ENCODE measurements at places on chromosomes 12 and 14. TPM values are rescaled to one million over a fixed set of nuclear protein-coding genes. Genes with fewer than 3 reads are reported as not detected.
A peak's percentile ranks its signal among the peaks of the same experiment; 100 is the strongest.

- DNase-seq: no peak
Measured at GRCh38 chr12:60872850-60873713, 1277.3 kb downstream of the SLC16A7 start.

DNA sequence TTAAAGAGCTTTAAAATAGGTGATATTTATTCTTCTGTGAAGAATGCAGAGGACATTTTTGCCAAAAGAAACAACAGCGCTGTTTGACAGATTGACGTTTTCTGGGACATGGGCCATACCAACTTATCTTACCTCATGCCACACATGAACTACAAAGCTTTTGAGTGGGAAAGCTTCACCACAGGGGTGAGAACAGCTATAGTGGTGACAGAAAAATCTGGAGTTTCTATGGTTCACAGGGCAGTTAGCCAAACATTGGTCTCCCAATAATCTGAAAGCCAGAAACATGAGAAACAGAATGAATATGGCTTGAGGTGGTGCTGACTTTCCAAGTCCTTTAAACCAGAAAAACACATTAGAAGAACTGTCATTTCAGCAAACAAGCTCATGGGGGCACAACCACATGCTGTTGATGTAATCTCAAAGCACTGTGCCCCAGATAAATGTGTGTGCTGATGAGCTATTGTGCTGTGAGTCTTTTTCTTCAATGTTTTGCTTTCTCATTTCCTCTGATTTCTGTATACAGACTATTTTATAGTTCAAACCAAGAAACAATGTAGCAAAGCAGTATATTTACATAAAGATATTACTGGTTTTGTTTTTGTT lies 905.4 kb downstream of the SLC16A7 start:
- no peak for DNase-seq

DNA sequence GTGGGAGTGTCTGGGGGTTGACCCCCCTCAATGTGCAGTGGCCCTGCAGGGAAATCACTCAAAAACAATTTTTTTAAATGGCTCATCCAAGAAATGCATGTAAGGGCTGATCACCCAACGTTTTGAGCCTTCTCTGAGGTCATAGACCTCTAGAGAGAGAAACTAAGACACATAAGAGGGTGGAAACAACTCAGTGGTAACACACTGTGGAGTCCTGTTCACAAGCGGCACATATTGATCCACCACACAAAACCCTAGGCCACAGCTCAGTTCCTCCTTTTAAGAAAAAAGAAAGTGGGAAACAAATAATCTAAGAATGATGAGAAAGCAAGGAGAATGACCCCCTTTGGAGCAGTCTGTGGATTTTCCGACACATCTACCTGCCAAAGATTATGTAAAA lies 83.0 kb upstream of the METAP2 start:
- no peak for DNase-seq

- no peak for DNase-seq
Measured at GRCh38 chr14:59123531-59123930, 64.9 kb upstream of the DAAM1 start.

- DNase-seq: no peak
Measured at GRCh38 chr12:87612996-87613395, 416.2 kb downstream of the C12orf50 start.

GRCh38 chr12:2297658-2298057 lies 244.9 kb downstream of the CACNA1C start:
- no peak for DNase-seq

- no peak for DNase-seq
Measured at GRCh38 chr14:72907886-72908285, 14.0 kb upstream of the DPF3 start.

DNA sequence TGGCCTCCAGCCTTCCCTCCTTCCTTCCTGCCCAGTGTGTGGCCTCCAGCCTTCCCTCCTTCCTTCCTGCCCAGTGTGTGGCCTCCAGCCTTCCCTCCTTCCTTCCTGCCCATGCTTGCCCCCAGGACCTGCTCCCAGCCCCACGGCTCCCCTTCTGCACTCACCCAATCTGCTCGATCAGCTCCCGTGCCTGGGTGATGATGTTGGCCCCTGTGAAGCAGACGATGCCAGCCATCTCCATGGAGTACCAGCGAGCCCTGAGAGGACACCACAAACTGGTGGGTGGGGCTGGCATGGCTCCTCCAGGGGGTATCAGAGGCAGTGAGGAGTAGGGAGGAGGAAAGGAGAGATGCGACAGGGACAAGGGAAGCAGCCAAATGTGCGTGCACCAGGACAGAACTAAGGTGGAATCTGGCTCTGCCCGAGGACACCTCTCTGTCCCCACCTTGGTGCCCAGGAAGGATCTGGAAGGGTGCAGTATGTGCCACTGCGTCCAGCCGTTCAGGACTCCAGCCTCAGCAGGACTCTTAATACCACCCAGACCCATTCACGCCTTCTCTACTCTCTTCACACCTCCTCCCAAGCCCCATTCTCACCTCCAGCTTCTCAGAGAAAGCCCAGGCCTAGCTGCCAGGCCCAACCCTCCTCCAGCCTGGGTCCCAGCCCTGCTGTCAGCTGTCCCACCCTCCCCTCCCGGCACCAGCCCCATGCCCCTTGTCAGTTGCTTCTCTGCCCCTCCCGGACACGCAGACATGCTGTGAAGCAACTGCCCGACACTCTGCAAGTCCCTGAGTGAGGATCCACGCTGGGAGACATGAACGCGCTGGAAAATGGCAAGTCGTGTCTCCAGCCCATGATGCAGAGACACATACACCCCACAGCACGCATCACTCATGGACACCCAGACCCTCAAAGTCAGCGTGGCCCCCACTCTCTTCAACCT lies 22.7 kb downstream of the POLE start:
- DNase-seq: no peak

- no peak for DNase-seq
Measured at GRCh38 chr12:72828662-72829324, 556.6 kb downstream of the TRHDE start.

GRCh38 chr12:92062539-92063493 lies 82.8 kb downstream of the BTG1 start:
- no peak for DNase-seq

GRCh38 chr12:2804393-2805142 lies 7.9 kb upstream of the ITFG2 start:
- DNase-seq: peak; percentile 64

DNA sequence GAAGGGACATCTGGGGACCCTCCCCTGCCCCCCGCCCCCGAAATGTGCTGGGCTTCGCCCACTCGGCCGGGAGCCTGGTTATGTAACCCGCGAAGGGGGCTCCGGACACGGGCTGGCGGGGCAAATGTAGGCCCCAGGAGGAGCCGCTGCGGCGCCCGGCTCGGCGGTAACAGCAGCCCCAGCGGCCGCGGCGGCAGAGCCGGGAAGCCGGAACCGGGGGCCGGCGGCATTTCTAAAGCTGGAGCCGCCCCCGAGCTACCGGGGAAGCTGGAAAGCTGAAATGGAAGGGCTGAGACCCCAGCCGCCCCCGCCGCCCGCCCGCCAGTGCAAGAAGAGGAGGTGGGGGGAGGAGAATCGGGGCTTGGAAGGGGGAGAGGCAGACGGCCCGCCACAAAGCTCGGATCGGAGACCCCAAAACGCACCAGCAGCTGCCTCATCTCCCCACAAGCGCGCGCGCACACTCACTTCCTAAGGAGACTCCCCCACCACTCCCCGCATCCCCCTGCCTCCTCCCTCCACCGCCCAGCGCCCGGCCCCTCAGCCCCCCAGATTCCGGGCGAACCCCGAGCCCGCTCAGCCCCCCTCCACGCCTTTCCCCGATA lies 1.5 kb downstream of the KDM2B start:
- DNase-seq: no peak

GRCh38 chr12:40335991-40336390 lies 111.2 kb downstream of the LRRK2 start:
- DNase-seq: no peak

GRCh38 chr14:92651106-92651757 lies 97.2 kb downstream of the LGMN start:
- no peak for DNase-seq

DNA sequence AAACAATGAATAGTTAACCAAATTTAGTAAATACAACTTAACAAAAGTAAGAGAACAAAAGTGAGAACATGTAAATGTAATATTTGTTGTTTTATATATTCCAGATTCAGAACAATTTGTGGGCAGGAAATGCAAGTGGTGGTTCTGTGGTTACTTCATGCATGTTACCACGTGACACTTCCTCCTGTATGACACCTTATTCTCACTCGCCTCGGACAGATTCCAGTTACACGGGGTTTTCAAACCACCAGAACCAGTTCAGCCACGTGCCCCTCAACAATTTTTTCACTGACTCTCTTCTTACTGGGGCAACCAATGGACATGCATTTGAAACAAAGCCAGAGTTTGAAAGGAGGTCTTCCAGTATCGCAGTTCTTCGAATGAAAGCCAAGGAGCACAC lies 21.0 kb downstream of the ALX1 start:
- DNase-seq: no peak

- no peak for DNase-seq
Measured at GRCh38 chr14:102927878-102928411, 5.5 kb downstream of the AMN start.

DNA sequence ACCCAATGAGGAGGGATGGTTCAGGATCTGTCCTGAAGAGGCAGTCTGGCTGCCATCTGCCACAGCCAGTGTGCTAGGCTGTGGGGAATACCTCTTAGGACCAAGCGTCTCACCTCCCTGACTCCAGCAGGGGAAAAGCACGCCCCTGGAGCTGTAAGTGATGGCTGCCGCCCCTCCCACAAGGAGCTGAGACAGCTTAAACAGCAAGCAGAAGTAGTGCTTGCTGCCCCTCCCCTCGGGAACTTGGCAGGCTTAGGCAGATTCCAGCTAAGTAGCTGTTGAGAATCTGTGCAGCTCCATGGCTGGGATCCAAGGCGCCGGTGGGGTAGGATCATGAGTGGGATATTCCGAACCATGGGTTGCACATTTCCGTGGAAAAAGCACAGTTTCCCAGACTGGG lies 360.4 kb upstream of the MDGA2 start:
- no peak for DNase-seq

DNA sequence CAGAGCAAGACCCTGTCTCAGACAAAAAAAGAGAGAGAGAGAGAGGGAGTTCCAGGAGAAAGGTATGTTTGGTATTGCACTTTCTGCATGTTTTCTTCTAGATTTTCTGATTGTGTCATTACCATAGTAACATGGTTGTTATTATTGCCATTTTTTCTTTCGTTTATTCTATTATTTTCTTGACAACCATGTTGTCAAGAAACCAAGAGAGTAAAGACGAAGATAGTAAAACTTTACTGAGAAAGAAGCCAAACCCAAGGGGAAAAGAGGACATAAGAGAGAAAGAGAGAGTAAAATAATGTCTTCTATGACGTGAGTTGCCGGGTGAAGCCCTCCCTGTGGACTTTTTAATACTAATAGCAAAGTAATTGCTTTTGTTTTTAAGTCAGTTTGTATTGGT lies 1186.0 kb upstream of the SEL1L start:
- no peak for DNase-seq

- no peak for DNase-seq
Measured at GRCh38 chr12:21221072-21221471, 90.1 kb downstream of the SLCO1B1 start.

GRCh38 chr12:49334681-49335080 lies 2.3 kb downstream of the C1QL4 start:
- DNase-seq: no peak

GRCh38 chr12:114368685-114369452 lies 37.1 kb downstream of the TBX5 start:
- peak; percentile 71 for DNase-seq

DNA sequence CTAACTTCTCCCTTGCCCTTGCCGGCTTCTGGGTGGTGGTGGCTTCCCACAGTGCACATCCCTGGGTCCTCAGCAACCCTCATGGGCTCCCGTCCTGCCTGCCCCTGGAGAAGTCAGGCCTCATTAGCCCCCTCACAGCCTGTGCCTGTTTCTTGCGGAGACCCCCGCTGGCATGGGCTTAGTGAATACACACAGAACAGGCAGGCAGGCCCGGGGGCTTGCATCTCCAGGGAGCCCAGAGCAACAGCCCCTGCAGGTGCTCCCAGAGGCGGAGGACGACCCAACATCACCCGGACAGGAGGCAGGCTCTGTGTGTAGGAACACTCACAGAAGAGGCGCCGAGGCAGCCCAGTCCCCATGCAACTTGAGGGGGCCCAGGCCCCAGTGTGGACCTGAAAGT lies 25.1 kb upstream of the FBRSL1 start:
- no peak for DNase-seq

DNA sequence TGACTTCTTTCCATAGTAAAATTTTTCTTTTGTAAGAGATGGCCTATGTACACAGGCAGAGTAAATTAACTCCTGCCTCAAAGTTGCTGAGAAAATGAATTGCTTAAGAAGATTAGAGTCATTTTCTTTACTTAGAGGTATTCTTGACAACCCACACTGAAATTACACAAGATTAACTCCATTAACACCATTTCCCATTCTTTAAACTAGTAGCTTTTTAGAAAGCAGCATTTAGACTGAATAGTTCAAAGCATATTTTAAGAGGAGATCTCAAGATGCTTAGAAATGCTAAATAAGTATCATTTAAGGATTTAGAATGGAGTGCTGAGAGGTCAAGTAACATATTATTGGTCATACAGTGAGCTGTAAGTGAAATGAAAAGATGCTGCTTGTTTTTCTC lies 35.5 kb downstream of the PUS7L start:
- no peak for DNase-seq

- peak; percentile 58 for DNase-seq
Measured at GRCh38 chr12:128829861-128830504, 6.2 kb upstream of the SLC15A4 start.

ADCY6 gene
- total RNA-seq: 76.4 TPM

LGR5 gene
- 0.31 TPM for total RNA-seq

WSCD2 gene
- not detected for total RNA-seq

LTB4R gene
- 3.0 TPM for total RNA-seq

GNB3 gene
- 1.5 TPM for total RNA-seq

DPF3 gene
- 26.6 TPM for total RNA-seq

DBX2 gene
- total RNA-seq: 0.19 TPM

AKAP3 gene
- 0.79 TPM for total RNA-seq

C12orf50 gene
- total RNA-seq: not detected

TMTC2 gene
- 3.2 TPM for total RNA-seq

CAMKK2 gene
- 16.9 TPM for total RNA-seq

ZNF605 gene
- total RNA-seq: 11.7 TPM
